ENCODE measurements at places on chromosomes 4 and X.
A peak's percentile ranks its signal among the peaks of the same experiment; 100 is the strongest.

DNA sequence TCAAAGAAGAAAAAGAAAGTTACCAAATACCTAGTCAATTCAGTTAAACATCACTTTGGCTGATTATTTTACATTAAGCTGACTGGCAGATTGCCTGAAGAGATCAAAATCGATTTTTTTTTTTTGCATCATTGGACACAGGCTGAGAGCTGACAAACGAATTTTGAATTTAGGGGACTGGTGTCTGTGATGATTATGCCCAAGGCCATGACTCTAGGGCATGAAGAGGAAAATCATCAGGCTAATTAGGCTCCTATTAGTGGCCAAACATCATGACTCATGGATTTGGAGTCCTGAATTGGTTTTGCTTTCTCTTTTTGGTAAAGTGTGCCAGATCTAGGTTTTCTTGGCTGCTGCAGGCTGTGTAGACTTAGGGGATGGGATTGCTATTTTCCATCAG is 829.3 kb upstream of the LCORL start:
- DNase-seq, result peak; percentile 31

- DNase-seq, result no peak
Observed at GRCh38 chr4:77344001-77344400, 187.0 kb downstream of the CCNG2 start.

DNA sequence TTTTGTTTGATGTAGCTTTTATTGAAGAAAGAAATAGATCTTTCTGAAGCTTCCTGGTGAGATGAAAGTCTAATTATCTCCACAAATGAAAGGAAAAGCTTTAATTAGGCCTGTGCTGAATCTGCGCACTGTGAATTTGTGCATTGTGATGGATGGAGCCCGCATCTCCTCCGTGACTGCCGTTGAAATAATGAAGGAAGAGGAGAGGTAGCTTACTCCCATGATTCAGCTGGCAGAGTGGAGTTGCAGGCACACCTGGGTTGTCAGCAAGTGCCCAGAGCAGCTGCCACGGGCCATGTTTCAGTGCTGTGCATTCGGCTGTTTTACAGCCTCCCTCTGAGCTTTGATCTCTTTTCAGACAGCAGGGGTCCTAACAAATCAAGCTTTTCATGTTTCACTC is 735.3 kb upstream of the TENM3 start:
- DNase-seq, result peak; percentile 72

- DNase-seq, result no peak
Observed at GRCh38 chrX:124407226-124407625, 60.9 kb downstream of the SH2D1A start.

GRCh38 chr4:68700152-68700551 is 29.7 kb upstream of the UGT2B15 start:
- no peak for DNase-seq

DNA sequence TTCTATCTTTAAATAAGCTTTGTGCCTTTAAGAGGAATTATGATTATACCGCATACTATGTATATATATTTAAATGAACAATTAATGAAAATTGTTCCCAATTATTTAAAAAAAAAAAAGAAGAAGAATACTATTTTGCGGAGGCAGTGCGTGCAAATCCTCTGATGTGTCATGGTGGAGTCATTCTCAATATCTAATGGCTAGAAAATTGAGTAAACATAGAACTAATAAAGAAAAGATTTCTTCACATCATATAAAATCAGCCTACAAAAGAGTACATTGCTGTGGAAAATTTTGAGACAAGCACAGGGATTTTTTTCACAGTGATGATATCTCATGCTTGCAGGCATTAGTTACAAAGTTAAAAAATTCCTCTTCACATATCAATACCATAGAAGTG is 2.6 kb upstream of the EREG start:
- no peak for DNase-seq

All from COR-L47 (cell line).